Mesothelial cell of epicardium (in vitro differentiated cells): ENCODE measurements at places on chromosomes 1 and 21. TPM values are rescaled to one million over a fixed set of nuclear protein-coding genes. Genes with fewer than 3 reads are reported as not detected.

Gene CCDC17
- 4.5 to 5.6 TPM (median 5.6 TPM) in 3 replicates for total RNA-seq

Gene XCL2
- total RNA-seq, result not detected in 3 replicates

DNA sequence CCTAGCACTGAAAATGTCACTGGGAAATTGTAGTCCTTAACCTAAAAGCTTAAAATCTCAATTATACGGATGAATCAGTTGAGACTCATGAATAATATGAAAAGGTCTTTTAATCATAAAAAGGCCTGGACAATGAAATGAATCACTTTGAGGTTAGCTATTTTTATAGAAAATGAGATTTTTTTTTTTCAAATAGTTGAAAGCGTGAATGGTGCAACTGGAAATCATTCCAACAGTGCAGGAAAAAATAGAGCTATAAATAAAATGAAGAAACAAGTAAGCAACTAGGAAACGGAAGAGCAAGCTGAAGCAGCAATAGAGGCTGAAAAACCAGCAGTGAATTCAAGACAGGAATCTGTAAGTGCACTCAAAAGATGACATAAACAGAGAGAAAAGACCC is 142.9 kb downstream of the BACH1 start:
- H3K4me3 ChIP-seq, result no peak overlapping the region
- no peak for DNase-seq
- no peak overlapping the region for H3K27ac ChIP-seq
- H3K27me3 ChIP-seq, result no peaks in the 10 kb centered on the region
- H3K4me1 ChIP-seq, result peaks cover 24% of the 10 kb centered on the region

GRCh38 chr1:223429313-223429731 is 36.1 kb downstream of the CCDC185 start:
- H3K27me3 ChIP-seq, result peaks cover 2% of the 10 kb centered on the region
- no peak for DNase-seq
- no peak overlapping the region for H3K4me3 ChIP-seq
- no peaks in the 10 kb centered on the region for H3K36me3 ChIP-seq
- H3K4me1 ChIP-seq, result no peaks in the 10 kb centered on the region
- H3K27ac ChIP-seq, result no peak overlapping the region

Gene GUCA2B
- not detected in 3 replicates for total RNA-seq

Gene PODN
- 4.5 to 4.6 TPM (median 4.6 TPM) in 3 replicates for total RNA-seq

GRCh38 chr1:152806576-152806975 is at the start of gene LCE1C:
LCE1C (minus strand) TSS chr1:152806651; CDS start chr1:152805478, 1,173 bp downstream.
- no peak within 1 kb of the TSS for H3K27ac ChIP-seq
- H3K4me1 ChIP-seq, result no peaks in the 10 kb centered on the region
- H3K4me3 ChIP-seq, result no peak within 1 kb of the TSS
- no peaks in the 10 kb centered on the region for H3K27me3 ChIP-seq
- H3K36me3 ChIP-seq, result no peaks in the 10 kb centered on the region
